ENCODE measurements at places on chromosomes 13 and 19. TPM values are rescaled to one million over a fixed set of nuclear protein-coding genes. Genes with fewer than 3 reads are reported as not detected.

GRCh38 chr19:39432677-39433025 lies 3.1 kb downstream of the RPS16 start:
- ATAC-seq: no peak

DNA sequence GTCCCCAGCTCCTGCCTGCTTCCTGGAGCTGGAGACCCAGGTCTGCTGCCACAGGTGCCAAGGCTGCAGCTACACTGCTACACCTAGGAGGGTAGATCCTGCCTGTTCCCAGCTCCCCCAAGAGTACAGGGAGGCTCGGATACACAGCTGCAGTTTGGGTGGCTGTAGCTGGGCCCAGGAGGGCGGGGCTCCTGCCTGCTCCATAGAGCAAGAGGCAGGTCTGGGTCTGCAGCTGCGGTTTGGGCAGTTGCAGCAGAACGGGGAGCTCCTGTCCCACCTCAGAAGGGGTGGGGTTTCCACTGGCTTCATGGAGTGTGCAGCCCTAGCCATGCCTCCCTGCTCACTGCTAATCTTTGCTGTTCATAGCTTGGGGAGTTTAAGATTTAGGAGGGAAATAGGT lies 199.0 kb downstream of the NUFIP1 start:
- peak; percentile 55 for ATAC-seq

Gene CD209
- 0.58 TPM for total RNA-seq

Gene QPCTL
- 8.0 TPM for total RNA-seq

Gene TNFRSF19
- total RNA-seq: 1.6 TPM

Gene CGB2
- total RNA-seq: 1.2 TPM

Gene ZNF358
- total RNA-seq: 27.7 TPM

Gene URAD
- not detected for total RNA-seq

Gene FPR2
- total RNA-seq: not detected

Gene ZNF547
- total RNA-seq: 4.4 TPM

All from motor neuron (in vitro differentiated cells).